Ammon's horn (tissue), 1 donor: ENCODE measurements at places on chromosomes 2 and 18.
A peak's percentile ranks its signal among the peaks of the same experiment; 100 is the strongest.

DNA sequence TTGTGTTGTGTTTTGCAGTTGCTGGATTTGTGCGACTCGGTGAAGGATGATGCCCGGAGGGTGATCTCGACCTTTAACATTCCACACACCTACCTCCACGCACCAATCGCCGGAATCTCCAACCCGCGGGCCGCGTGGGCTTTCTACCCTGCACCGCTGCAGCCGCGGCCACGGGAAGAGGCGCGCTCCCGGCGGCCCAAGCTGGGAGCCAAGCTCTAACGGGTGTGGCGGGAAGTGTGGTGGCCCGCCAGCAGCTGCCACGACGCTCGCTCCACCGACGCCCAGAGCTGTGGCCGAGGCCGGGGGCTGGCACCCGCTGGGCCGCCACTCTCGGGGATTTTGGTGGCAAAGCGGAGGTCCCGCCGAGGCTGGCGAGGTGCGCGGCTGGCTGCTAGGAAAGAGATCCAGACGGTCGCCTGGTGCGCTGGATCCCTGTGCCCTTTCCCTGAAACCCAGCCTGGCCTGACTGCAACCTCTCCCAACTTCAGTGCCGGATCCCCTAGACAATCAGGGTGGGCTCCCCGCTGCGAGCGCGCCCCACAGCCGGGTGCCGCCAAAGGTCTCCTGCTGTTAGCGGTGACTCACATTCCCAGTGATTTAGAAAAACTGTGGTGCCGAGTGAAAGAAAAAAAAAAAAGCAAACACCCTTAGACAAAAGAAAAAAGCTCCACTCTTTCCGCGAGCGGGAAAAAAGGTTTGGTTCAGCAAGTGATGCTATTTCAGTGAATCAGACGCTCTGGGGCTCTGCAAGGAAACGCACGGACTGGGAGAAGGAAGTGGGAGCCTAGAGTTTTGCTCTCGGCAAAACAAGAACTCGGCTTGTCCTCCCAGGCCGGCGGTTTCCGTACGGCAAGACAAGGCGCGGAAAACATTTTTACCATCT, 2.9 kb upstream of the BCL2L11 start:
- peak; percentile 31 for DNase-seq

DNA sequence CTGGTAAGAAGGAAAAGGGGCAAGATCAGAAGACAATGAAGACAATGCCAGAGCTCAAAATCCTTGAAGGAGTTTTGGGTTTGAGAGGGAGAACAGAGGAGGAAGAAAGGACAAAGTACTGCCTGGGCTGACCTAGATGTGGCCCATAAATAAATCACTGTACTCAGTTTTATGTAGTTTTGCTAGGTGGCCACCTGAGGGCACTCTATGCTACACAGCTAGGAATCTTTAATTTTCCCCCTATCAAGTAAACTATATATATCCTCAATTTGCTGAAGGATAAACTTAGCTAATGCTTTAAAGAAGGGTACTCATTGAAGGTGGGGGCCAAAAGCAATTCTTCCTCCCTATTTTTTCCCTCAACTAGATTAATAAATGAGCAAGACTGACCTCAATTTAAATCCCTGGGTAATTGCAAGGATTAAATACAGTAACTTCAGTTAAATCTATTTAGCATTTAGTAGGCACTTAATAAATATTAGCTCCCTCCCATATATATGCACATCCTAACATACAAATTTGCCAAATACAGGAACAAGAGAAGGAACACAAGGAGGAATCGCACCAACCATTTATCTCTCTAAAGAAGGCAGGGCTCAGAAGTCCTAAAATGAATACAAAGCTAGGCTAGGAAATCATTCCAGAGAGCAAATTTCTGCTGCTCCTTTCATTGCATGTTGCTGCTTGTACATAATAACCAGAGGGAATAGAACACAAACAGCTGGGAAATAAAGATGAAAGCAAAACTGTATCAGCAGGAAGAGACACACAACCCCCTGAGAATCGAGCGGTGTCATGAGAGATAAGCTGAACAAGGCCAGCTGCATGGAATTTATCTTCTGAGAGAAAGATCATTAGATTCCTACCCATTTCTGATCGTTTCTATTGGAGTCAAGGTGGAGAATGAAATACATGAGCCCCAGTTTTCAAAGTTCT, 540.1 kb downstream of the NRXN1 start:
- DNase-seq = peak; percentile 74

DNA sequence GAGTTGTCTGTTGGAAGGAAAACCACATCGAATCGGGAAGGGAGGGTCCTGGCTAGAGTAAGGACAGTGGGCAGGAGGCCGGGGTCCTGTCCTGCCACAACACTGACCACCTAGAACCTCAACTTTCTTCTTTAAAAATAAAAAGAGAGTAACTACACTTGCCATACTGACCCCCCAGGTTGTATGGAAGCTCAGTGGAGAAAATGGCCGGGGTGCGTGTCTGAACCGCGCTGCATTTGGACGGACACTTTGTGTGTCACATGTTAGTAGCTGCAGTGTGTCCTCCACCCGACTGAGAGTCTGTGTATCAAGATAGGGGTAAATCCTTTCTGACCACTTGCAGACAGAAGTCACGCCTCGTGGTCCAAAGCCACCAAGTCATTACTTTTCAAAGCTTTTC, 87.0 kb downstream of the GBX2 start:
- no peak for DNase-seq

GRCh38 chr2:208112969-208113368, 11.4 kb downstream of the CRYGD start:
- DNase-seq = no peak

DNA sequence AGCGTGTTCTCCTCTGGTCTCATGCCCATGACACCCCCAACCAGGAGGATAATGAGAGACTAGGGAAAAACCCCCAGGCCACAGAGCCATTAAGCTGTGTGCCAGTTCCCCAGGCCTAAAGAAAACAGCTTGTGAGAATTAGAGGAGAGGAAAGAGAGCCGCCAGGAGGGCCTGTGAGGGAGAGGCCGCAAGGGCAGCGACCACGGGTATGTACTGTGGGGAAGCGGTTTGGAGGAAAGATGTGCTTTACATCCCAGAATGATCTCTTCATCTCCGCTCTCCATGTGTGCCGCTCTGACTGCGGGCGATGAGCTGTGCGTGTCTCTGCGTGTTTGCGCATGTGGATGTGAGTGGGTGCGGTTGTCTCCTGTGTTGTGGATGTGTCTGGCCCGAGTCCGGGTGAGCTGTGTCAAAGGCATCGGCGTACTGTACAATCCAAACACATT, 82.9 kb downstream of the DYSF start:
- no peak for DNase-seq

DNA sequence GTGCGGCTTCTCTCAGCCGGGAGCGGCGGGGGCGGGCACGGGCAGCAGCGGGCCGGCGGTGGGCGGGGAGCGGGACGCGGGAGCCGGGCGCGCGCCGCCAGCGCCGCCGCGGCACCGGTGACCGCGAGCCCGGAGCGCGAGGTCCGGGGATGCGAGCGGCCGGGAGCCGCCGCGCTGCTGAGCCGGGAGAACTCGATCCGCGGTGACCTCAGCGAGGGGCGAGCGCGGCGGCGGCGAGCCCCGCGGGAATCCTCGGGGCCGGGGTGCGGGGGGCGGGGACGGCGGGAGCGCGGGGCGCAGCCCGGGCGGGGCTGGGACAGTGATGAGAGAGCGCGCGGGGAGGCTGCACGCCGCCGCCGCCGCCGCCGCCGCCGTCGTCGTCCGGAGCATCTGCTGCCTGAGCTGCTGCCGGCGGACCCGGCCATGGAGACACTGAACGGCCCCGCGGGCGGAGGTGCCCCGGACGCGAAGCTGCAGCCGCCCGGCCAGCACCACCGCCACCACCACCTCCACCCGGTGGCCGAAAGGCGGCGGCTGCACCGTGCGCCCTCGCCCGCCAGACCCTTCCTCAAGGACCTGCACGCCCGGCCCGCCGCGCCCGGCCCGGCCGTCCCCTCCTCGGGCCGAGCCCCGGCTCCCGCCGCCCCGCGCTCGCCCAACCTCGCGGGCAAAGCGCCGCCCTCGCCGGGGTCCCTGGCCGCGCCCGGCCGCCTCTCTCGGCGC, at the start of gene MTCL1:
Gene MTCL1, plus strand, starts transcription at position 319 of the 723 bp plus-strand sequence. Its CDS starts 105 bp downstream, at position 424.
- DNase-seq = peak; percentile 37

- peak; percentile 23 for DNase-seq
Measured at GRCh38 chr2:208820014-208820688, 413.6 kb downstream of the PTH2R start.

GRCh38 chr2:105595536-105595935, 149.2 kb upstream of the NCK2 start:
- no peak for DNase-seq

DNA sequence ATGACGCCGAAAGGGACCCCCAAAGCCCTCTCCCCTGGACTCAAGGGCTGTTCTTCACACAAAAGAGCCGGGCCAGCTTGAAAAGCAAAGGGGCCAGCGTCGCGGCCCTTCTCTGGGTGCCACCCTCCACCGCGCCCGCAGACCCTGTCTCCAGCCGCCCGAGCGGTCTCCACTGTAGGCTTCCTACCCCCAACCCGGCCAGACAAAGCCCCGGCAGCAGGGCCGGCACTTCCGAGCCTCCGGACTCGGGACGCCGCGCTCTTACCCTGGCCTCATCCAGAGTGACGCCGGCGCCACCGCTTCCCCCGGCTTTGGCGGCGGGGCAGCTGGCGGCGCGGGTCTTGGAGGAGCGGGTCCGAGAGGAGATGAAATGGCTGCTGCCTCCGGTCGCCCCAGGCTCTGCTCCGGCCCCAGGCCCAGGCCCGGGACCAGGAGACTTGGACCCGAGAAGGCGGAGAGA, 603 bp downstream of the ATAD2B start:
- DNase-seq = no peak

DNA sequence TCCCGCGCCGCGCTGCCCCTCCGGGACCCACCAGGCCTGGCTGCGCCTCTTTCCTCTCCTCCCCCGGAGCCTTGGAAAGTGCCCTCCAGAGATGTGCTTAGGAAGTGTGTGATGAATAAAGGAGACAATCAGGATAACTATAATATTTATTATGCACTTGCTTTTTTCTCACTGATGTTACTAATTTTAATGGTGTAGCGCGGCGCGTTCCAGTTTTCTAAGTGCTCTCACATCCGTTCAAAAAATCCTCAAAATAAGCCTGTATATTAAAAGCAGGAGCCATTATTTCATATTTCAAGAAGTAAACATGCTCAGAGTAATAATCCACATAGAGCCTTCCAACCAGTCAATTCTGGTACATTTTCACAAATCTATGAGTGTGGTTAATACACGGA, 941 bp upstream of the MPPE1 start:
- DNase-seq = peak; percentile 48

DNA sequence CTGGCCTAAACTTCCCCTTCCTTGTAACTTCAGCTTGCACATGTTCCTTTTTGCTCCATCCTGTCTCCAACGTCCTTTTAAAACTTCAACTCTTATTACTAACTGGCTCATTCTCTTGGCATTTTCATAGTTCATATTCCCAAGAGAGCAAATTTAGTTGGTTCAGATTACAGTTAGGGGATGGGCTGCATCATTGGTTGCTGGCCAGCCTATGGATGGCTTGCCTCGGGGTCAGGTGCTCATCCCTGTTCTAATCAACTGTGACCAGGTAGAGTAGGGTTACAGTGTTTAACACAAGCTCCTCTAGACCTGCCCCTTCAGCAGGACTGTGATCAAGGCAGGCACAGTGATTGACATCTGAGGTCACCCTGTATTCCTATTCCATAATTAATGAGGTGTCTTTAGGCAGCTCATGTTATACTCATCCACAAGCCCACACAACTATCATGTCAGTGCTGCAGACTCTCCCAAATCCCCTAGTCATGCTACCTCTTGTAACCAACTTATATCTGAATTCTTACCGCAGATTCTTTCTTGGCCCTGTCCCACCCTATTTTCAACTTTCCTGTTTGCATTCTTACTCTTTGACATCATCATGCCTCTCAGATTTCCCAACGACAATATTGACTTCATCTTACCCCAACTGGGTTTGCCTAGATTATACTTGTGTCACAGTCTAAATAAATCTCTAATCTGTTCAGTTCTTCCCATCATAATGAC, 293.3 kb downstream of the MTX2 start:
- DNase-seq = no peak

DNA sequence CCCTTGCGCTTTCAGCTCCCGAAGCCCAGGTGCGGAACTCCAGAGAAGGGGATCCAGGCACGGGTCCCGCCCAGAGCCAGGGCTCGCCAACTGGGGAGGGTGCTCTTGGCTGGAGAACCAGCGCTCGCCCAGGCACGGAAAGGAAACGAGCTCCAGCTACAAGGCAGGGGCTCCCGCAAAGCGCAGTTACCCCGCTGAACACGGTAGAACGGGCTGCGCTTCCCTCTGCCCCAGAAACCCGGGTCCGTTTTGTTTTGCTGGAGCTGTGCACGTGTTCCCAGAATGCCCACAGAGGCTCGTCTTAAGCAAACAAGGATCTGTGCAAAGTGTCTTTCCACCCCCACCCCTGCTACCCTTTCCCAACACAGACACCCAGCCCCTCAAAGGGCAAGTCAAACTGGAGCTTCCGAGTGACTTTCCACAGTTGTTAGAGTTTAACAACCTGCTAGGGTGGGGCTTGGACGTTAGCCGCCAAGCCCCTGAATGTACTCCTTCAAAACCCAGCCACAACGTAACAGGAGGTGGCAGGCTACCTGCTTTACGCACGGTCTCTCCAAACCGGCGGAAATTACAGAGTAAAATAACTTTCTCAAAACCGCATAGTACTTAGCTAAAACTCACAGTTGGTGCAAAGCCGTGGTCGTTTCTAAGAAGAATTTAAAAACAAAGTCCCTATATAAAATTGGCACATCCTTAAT, 775 bp downstream of the RNF125 start:
- peak; percentile 56 for DNase-seq

DNA sequence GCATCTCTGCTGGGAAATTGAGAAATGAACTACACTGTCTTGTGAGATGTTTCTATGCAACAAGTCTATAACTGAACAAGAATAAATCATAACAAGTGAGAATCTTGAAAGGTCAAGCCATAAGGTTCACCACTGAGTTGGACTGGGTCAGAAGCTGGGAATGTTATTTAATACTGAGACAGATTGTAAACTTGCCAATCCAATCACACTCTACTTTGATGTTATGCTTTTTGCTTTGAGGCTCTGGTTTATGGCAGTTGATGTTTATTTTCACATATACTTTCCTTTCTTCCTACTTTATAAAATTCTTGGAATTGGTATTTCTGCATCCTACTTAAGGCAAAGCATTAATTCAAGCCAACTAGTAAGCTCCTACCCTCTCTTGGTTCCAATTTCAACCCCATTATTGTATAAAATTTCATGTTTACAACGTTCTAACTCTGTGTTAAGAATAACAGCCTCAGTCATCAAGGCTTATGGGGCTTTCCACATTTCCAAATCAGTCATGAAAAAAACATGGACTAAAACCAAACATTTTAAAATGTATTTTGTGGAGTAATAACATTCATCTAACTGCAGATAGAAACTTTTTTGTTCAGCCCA, 533.4 kb downstream of the NYAP2 start:
- DNase-seq = no peak

GRCh38 chr18:32081881-32082280, 9.8 kb upstream of the RNF138 start:
- DNase-seq = no peak
